ENCODE measurements at places on chromosomes 4 and X.

DNA sequence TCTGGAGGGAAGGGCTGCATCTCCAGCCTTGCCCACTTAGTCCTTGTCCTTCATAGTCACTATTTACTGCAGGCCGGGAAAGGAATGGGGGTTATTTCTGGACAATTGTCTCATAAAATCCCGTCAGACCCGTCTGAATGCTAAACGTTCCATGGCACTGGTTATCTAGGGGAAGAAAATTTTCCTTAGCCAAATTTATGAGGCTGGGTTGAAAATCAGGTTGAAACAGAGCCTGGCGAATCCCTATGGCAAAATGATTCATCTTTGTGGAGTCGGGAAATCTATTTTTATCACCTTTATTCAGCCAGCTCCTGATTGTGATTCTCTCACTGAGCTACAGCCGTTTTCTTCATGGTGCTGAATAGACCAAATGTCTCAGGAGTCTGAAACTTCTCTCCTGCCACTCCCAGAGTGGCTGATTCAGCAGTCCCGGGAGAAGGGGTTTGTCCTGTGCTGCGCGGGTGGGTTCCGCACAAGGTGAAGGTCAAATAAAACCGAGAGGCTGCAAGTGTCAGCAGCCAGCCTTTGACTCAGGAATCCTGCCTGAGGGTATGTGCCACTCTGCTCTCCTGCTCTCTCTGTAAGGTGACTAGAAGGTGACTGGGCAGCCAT, 1.0 kb downstream of the LIMCH1 start:
- no peak for DNase-seq

DNA sequence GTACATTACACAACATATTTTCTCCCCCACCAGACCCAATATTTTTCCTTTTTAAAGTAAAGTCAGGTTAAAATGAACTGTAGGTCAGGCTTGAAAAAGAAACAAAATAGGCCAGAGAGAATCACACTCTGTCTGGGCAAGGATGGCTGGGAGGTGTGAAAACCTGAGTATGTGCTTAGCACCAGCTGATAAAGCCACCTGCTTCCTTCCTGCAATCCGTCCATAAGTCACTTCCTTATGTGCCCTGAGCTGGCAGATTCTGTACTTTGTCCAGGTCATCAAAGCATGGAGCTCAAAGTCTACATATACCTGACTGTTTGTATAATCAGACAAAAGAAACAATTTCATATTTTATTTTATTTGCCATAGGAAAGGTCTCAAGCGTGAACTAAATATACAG, 37.7 kb downstream of the ANTXR2 start:
- no peak for DNase-seq

- DNase-seq = peak; percentile 90
Observed at GRCh38 chr4:9867751-9868425, 86.5 kb downstream of the DRD5 start.

DNA sequence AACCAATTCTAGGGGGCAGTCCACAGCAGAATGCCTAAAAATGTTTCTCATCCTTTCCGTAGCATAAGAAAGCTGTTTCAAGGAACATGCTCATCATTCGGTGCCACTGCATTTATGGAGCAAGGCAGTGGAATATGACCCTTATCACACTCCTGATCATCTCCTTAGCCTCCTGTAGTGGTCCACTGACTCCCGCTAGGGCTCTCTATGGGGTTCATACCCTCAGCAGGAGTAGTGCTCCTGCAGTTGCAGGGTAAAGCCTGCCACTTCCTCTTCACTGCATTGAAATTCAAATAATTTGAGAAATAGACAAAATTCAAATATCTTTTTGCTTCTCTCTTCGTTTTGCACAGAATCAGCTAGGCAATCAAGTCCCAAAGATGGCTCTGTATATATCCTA, 107.0 kb downstream of the NDST3 start:
- DNase-seq = no peak

DNA sequence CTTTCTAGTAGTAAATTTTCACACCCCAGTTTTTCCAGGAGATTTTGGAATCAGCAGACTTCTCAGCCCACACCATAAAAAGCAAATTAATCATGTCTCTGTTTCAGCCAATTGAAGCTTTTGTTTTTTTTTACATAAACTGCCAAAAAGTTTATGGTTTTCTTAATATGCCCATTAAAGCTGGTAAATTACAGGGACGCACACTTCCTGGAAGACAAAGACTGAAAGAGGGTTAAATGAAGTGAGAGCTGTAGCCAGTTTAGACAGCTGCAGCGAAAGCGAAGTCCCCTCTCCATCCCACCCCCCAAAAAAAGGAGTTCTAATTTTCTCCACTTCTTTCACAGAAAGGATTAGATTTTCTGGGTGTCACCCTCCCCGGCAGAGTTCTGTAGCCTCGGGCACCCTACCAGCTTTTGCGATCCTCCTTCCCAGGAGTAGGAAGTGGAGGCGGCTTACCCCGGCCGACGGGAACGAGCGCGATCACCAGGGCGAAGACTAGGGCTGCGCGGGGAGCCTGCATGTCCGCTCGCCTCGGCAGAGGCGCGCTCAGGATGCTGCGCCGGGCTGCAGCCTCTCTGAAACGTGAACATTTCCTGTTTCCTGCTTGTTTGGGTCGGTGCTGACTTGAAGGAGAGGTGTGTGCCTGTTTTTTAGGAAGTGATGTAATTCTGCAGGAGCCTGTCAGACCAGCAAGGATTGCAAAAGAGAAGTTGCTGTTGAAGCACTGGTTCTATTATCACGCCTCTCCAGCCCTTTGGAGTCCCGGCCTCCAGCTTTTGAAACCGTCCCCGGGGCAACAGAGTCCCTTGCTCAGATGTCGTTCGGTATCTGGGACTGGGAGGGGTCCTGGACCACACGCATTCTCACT, at the start of gene TMEM154:
TSS of gene TMEM154 (minus strand) at position 584 of the 868 bp plus-strand sequence. CDS start at position 520, 64 bp downstream.
- DNase-seq = peak; percentile 54

- no peak for DNase-seq
Observed at GRCh38 chr4:38385093-38386004, 278.6 kb upstream of the KLF3 start.

DNA sequence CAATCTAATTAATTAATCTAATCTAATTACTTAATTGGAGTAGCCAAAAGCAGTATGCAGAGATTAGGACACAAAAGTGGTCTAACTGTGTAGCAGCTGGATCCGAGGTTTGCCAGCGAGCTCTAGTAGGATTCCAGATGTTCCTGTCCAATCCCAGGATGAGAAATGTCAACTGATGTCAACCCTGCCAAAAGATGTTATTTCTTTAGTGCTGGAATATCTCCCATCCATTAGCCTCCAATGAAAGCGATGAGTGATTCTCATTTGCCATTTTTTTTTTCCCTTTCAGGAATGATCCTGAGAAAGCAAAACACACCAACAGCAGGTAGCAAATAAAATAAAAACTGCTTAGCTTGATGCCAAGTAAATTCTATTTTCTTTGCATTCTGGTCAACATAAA, 372.9 kb downstream of the STIM2 start:
- no peak for DNase-seq

GRCh38 chrX:40055495-40055894, 42.3 kb downstream of the BCOR start:
- DNase-seq = no peak

GRCh38 chr4:143581331-143581946, 67.9 kb downstream of the SMARCA5 start:
- peak; percentile 49 for DNase-seq

DNA sequence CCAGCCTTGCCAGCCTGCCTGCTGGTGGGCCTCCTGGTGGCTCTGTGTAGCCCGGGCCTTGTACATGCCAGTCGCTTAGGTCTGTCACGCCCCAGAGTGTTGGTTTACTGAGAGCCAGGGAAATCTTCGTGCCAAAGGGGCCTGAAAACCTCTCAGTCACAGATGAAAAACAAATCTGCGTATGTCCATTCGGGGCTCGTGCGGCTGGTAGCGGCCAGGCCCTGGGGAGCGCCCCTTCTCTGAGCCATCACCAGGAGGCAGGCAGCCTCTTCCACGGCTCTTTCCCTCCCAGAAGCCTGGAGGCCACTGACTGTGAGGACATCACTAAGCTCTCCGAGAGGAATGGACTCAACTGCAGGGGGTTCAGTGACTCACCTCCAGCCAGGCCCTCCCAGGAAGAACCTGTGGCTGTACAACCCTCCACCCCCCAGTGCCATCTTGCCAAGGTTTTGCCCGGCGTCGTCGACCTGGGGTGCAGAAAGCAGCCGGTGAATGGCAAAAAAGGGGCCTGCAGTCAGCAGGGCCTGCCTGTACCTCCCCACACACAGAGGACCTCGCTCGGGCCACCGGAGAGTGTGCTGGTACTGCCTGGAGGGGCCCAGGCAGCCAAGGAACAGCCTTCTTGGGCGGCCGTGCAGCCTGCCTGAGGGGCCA, 162.2 kb downstream of the BCOR start:
- no peak for DNase-seq

- DNase-seq = no peak
Observed at GRCh38 chrX:118724775-118725174, 2.6 kb upstream of the IL13RA1 start.

GRCh38 chrX:54695816-54696487, 102.1 kb downstream of the ITIH6 start:
- no peak for DNase-seq

GRCh38 chr4:139015948-139016471, 429 bp downstream of the NOCT start:
- peak; percentile 56 for DNase-seq

DNA sequence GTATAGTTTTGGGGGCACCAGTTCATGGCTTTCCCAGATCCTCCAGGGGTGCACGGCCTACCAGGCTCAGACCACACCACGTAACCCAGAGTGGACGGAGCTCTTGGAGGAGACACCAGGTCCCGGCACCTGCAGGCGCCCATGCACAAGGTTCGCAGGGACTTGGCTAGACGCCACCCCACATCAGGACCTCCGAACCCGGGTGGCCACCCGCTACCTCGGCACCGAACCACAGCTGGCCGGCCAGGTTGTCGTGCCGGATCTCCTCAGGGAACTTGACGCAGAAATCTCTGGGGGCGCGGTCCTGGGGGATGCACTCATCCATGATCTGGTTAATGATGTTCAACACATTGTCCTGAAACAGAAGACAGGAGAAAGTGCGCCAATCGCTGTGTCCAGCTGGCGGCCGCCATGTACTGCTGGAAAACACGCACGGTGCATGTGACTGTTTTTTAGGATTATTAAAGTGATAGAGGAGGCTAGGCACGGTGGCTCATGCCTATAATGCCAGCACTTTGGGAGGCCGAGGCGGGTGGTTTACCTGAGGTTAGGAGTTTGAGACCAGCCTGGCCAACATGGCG, 77.1 kb downstream of the ZFYVE28 start:
- DNase-seq = no peak
